Lung microvascular endothelial cell (primary cell): ENCODE measurements at places on chromosomes 7 and 10.
A peak's percentile ranks its signal among the peaks of the same experiment; 100 is the strongest.

- peak; percentile 66 for DNase-seq
Observed at GRCh38 chr10:89367529-89367928, 10.3 kb upstream of the IFIT1B start.

- no peak for DNase-seq
Observed at GRCh38 chr10:86402283-86402941, 35.8 kb upstream of the GRID1 start.

- no peak for DNase-seq
Observed at GRCh38 chr10:18666810-18667209, 7.6 kb downstream of the ARL5B start.

GRCh38 chr10:124271676-124272075 lies 147.0 kb downstream of the OAT start:
- no peak for DNase-seq

GRCh38 chr7:19293431-19293830 lies 148.2 kb upstream of the FERD3L start:
- no peak for DNase-seq

DNA sequence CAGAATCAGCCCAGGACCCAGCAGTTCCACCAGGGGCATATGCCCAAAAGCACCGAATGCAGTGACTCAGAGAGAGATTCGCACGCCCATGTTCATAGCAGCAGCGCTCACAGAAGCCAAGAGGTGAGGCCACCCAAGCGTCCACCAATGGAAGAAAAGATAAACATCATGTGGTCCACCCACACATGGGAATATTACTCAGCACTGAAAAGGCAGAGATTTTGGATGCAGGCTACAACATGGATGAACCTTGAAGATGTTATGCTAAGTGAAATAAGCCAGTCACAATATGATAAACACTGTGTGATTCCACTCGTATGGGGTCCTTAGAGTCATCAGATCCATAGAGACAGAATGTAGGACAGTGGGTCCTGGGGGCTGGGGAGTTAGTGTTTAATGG lies 427.4 kb downstream of the DNAJB6 start:
- DNase-seq, result no peak

DNA sequence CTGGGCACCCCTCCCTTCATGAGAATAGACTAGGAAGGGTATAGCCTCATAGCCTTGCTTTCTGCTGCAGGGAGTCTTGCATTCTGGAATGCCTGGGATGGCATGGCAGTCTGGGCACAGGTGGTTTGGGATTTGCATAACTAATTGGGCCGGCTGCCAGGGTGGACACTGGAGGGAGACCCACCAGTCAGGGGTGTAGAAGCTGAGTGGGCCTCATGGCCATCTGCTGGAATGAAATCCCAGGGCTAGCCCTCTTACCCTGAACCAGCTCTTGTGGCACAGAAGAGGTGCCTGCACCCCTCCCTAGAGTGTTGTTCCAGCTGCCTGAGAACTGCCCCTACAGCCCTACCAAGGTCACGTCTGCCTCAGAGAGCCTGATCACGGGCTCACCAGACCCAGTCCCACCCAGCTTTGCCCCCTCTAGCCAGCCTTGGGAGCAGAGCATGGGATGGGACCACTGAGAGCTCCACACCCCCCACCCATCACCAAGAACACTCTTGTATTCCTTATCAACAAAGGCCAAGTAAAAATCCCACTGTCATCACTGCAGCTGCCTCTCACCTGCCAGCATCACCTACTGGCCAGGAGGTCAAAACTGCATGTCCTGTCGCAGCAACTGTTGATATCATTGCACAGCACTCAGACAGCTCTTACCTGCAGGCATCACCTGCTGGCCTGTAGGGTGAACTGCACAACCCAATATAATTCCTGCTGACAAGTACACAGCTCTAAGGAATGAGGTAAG lies 148.9 kb downstream of the ZEB1 start:
- peak; percentile 58 for DNase-seq

DNA sequence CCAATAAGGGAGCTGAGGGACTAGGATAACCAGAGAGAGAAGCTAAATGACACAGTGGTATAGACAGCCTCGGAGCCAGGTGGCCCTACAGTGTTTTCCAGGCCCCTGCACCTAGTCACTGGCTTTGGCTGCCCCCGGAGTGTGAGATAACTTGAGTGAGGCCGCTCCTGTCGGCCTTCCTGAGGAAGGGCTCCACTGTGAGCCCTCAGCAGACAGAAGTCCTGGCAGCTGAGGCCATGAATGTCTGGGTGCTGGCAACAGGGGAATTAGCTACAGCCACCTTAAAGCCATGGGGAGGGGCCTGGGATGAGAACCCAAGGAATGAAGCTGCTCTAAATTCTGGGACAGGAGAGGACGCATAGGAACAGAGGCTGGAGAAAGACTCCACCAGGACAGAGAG lies 4.6 kb upstream of the GDF10 start:
- no peak for DNase-seq

GRCh38 chr7:39434012-39434411 lies 132.2 kb upstream of the YAE1 start:
- DNase-seq, result no peak

GRCh38 chr7:75621124-75621523 lies 117.6 kb downstream of the HIP1 start:
- DNase-seq, result no peak

GRCh38 chr10:98463016-98463415 lies 16.3 kb upstream of the HPS1 start:
- no peak for DNase-seq

GRCh38 chr7:37289781-37290180 lies 158.9 kb downstream of the ELMO1 start:
- DNase-seq, result no peak

DNA sequence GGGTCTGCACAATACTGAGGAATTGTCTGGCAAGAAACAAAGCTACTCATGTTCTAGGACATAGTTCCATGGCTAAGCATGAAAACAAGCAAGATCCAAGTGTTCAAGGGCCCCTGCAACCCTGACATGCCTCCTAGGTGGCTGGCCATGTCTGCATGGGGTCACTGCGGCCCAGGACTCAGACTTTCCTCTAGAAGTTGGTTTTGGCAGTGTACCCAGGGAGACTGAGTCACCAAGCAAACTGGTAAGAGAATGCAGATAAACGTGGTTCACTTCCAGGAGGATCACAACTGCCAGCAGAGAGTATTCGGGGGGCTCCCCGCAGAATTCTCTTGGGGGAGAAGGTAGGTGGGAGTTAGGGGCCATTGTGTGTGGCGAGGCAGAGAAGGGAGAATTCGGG lies 7.4 kb upstream of the PFKFB3 start:
- no peak for DNase-seq

DNA sequence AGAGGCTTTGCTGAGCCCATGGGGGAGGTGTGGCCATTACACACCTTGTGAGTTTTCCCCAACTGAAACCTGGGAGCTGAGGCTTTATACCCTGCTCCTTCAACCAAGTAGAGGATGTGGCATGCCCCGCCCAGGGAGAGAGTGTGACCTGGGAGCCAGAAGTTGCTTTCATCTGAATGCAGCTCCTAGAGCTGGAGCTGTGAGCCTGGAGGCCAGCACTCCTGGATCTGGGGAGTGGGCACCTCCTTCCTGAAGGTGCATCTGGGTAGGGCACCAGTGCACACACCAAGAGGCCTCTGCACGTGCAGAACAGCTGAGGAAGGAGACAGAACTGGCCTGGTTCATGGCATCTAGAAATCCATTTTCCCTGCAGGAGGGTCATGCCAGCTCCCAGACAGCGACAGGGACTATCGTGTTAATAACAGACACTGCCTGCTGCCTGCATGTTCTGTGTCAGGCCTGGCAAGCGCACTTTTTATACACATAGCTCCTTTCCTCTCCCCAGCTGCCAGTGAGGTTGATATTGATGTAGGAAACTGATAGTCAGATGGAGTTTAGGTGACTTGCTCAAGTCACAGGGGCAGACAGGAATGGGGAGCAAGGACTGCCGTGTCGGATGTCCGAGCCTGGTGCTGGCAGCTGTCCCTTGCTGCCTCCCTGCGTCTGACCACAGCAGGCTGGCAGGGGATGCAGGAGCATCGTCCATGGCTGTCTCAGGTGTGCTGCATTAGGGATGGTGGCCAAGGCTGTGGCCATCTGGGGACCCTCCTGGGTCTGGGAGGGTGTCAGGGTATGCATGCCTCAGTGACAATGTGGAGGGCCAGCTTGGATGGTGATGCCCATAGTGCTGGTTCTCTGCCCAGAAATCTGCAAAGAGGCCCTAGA lies 189.9 kb upstream of the CXCL12 start:
- DNase-seq, result no peak

DNA sequence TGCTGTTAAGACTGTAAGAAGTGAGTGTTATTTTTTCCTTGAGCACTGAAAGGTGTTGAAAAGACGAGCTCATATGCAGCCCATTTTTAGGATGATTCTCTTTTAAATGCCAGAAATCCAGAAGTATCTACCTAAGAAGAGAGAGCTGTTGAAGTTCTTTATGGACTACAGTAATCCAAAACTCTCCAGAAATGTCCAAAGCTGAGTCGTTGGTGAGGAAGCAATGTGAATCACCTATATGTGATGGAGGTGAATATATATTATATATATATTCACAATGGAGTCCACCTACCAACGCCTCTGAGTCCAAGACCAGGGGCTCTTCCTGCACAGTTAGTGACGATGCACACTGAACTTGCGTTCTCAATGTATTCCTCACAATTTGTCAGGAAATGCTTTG lies 252.7 kb upstream of the PITRM1 start:
- no peak for DNase-seq

DNA sequence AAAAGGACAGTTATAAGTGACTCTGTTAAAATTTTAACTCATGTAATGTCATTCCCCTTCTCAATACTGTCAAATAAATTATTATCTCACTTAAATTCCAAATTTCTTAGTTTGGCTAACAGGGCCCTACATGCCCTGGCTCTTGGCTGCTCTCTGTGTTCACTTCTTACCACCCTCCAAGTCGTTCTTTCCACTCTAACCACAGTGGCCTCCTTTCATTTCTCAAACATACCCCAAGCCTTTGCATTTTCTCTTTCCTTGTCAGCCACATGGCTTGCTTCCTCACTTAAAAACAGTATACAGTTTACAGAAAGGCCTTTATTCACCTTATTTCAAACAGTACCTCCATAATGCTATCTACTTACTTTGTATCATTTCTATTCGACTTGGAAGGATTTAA lies 737.1 kb upstream of the ZWINT start:
- DNase-seq, result no peak

DNA sequence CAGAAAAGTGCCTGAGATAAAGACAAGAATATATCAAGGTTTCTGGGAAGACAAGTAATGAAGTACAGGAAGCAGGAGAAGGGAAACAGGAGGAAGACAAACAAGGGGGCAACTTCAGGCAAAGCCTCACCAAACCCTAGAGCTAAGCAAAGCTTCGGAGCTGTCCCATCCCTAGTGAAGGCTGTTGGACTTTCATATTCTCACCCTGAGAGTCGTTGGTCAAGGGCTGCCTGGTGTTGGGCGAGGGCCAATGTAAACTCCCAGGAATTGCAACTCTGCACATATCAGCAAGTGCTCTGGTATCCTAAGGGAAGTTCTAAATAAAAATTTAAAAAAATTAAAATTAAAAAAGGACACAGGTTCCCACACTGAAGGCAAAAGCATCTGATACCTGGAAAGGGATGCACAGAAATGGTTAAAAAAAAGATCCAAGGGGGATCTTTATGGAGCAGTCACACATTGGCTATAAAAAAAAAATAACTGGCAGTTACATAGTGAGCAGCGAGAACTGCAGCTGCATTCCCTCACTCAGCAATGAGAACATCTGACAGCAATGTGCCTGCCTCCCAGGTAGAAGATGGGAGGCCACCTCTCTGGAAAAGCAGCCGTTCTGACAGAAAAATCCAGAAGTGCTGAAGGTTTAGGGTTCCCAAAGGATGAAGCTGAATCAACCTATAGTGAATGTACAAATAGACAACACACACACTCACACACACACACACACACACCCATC lies 304.7 kb downstream of the WDR11 start:
- no peak for DNase-seq

GRCh38 chr7:48154792-48155413 lies 16.4 kb upstream of the ABCA13 start:
- peak; percentile 54 for DNase-seq
